ENCODE measurements at places on chromosomes 5 and 9. TPM values are rescaled to one million over a fixed set of nuclear protein-coding genes. Genes with fewer than 3 reads are reported as not detected.

PCDHA9 gene
- total RNA-seq = 0.18 TPM

ENTPD2 gene
- not detected for total RNA-seq

IL9 gene
- not detected for total RNA-seq

ATOSB gene
- total RNA-seq = 13.2 TPM

SHC3 gene
- 24.0 TPM for total RNA-seq

NIPAL4 gene
- total RNA-seq = 0.14 TPM

LCN9 gene
- not detected for total RNA-seq

SLC34A3 gene
- not detected for total RNA-seq

GFI1B gene
- total RNA-seq = not detected

SHOC1 gene
- under 0.01 TPM for total RNA-seq

SPINK13 gene
- 2.4 TPM for total RNA-seq

NRARP gene
- 0.09 TPM for total RNA-seq

PCDHGA2 gene
- 2.7 TPM for total RNA-seq

IFNA21 gene
- total RNA-seq = not detected

QRFP gene
- total RNA-seq = not detected

TOR2A gene
- 2.7 TPM for total RNA-seq

CCL19 gene
- not detected for total RNA-seq

PCDHB11 gene
- 0.18 TPM for total RNA-seq

ATG12 gene
- total RNA-seq = 36.0 TPM

Measured in smooth muscle cell of bladder (primary cell).